Spleen (tissue), 13 donors: ENCODE measurements at places on chromosomes 3 and 15. TPM values are rescaled to one million over a fixed set of nuclear protein-coding genes. Genes with fewer than 3 reads are reported as not detected.
A peak's percentile ranks its signal among the peaks of the same experiment; 100 is the strongest.

COPS2 gene
- 49.4 TPM for total RNA-seq

INAFM2 gene
- 29.6 TPM for total RNA-seq

NOX5 gene
- 22.4 TPM for total RNA-seq

IQCH gene
- total RNA-seq, result 2.3 TPM

ZPLD1 gene
- not detected for total RNA-seq

DNA sequence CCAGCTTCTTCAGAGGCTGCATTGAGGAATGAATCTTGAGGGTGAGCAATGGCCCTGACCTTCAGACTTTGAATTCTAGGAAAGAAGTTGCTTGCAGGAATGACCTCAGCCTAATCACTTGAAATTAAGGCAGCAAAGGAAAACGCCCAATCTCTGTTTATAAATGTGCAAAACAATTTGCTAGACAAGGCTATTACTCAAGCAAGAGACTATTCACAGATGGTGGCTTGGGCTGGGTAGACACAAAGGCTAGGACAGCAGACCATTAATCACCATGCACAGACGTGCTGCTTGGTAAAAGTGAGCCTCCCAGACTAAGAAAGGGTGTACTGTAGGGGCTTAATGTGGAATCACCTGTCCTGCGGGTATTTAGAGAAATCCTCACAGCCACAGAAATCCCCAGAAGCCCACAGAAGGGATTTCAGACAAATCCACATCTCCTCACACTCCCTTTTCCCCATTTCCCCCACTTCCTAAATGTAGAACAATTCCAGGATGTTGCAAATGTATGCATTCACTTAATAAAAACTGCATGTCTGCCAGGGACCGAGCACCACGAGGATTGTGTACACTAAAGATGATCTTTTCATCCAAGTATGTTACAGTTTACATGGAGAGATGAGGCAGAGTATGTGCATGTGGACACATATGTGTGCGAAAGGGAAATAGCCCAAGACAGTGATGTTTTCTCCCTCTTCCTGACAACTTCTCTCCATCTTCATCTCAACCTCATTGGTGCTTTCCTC lies 259.5 kb downstream of the THSD4 start:
- DNase-seq, result no peak

- DNase-seq, result peak; percentile 95
These were observed 101.5 kb downstream of the FBLN2 start for GRCh38 chr3:13650210-13651056.

DNA sequence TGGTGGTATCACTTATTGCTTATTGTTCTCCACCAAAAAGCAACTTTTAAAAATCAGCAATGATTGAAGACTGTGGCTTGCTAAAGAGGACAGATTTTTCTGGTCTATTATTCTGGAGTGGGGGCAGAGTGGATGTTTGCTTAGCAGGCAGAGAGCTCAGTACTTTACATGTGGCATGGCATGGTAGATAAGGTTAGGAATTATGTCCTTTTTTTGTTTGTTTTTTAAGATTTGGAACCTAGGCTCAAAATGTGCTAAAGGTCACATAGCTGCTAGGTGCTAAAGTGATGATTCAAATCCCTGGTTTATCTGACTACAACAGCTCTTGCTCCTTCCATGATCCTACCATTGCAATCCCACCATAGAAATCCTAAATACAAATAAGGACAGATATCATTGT lies 331.0 kb upstream of the ADAMTS9 start:
- DNase-seq, result no peak

DNA sequence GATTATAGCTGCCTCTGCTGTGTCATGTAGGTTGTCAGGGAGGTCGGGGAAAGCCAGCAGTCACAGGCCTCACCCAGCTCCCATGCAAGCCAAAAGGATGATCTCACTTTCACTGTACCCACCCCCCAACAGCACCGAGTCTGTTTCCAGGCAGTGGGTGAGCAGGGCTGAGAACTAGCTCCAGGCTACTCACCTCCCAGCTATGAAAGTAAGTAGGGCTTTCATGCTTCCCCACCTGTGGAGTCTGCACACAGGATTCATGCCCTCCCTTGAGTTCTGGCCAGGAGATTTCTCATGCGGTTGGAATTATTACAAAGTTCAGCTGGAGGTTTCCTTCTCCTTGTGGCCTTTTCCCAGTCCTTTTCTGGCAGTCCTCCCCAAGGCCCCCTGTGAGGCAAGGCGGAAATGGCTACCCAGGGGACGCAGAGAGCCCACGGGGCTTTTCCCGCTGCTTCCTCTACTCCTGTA lies 356.2 kb downstream of the SV2B start:
- no peak for DNase-seq

- peak; percentile 66 for DNase-seq
These were observed 2.6 kb downstream of the LIMD1 start for GRCh38 chr3:45597171-45597570.

GRCh38 chr3:49906073-49906743 lies 2.5 kb upstream of the MST1R start:
- DNase-seq, result peak; percentile 82

DNA sequence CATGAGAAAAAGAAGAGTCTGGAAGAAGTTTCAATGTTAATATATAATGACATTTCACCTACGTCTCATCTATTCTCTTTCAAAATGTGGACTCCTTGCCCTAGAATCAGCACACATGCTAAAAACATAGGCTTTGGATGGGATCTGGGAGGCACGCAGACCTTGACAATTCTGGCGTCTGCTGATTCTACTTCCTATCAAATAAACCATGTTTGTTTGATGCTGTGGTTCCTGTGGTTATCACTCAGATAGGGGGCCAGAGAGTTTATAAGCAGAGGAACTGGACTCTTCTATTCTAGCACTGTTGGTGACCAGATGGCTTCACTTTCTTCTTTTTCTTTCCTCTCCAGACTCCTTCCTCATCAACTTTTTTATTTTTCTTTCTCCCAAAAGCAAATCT lies 336.8 kb downstream of the DIPK2A start:
- no peak for DNase-seq

- no peak for DNase-seq
These were observed 17.7 kb upstream of the PRR23E start for GRCh38 chr3:127175272-127175671.

- no peak for DNase-seq
These were observed 2.3 kb upstream of the MBNL1 start for GRCh38 chr3:152266221-152266995.

GRCh38 chr3:115293321-115293720 lies 146.2 kb upstream of the ZBTB20 start:
- DNase-seq, result no peak

- DNase-seq, result peak; percentile 52
These were observed 984 bp upstream of the SMARCC1 start for GRCh38 chr3:47782446-47783308.

- no peak for DNase-seq
These were observed 716.8 kb downstream of the NSUN3 start for GRCh38 chr3:94779699-94780098.

- no peak for DNase-seq
These were observed 125.1 kb downstream of the SHQ1 start for GRCh38 chr3:72722930-72723726.

GRCh38 chr3:120419797-120420196 lies 31.0 kb downstream of the FSTL1 start:
- no peak for DNase-seq

- no peak for DNase-seq
These were observed 25.0 kb downstream of the H1-8 start for GRCh38 chr3:129567939-129568338.

GRCh38 chr3:169269005-169269404 lies 394.5 kb downstream of the MECOM start:
- no peak for DNase-seq

DNA sequence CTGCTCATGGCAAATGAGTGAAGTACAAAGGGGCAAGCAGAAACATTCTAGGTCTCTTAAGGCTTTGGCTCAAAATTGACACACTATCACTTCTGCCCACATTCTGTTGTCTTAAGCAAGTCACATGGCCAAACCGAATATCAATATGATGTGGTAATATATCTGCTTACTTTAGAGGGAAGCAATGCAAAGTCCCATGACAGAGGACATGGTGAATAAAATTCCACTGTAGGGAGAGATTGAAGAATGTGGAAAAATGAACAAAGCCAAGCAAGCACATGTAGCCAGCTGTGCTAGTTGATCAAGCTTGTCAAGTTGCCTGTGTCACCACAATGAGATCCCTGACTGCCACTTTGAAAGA lies 11.2 kb upstream of the TBC1D5 start:
- no peak for DNase-seq
